NCI-H1092 treated with DMSO at 0.1 percent for 48 hours (cell line): ENCODE measurements at places on chromosomes 2 and 18.

DNA sequence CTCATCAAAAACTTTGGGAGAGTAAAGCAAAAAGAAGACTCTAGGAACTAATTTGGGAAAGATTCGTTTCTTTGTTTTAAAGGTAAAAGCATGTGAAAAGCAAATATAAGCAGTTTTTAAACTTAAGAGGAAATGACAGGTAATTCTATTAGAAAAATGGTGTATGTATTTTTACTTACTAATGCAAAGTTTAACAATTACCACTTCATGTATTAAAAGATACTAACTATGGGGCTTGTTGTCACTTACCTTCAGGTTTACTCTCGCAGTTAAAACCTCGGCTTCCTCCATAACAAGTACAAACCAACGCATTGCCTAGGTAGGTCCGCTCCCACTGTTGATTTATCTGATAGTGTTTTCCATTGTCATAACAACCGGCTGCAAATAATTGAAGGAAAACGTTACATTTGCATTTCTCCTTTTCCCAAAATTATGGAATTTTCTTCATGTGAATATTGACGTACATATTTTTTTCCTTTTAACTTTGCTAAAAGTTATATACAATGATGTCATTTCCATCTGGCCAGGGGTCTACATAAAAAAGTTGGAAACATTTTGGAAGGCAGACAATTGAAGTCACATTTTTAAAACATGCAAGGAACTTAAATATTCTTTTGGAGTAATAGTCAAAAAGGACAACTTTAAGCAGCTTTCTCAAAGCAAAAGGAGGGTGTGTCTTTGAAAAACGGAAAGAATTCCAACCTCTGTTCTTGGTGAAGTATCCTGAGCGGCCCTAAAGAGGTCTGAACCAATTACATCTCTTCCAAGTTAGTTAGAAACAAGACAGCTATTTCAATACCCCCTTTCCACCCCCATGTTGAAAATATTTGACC lies 1.2 kb downstream of the FN1 start:
- no peak for DNase-seq

GRCh38 chr2:238817891-238818290 lies 30.0 kb upstream of the TWIST2 start:
- no peak for DNase-seq

GRCh38 chr18:51195451-51196117 lies 1.9 kb downstream of the MEX3C start:
- DNase-seq = peak; percentile 77

DNA sequence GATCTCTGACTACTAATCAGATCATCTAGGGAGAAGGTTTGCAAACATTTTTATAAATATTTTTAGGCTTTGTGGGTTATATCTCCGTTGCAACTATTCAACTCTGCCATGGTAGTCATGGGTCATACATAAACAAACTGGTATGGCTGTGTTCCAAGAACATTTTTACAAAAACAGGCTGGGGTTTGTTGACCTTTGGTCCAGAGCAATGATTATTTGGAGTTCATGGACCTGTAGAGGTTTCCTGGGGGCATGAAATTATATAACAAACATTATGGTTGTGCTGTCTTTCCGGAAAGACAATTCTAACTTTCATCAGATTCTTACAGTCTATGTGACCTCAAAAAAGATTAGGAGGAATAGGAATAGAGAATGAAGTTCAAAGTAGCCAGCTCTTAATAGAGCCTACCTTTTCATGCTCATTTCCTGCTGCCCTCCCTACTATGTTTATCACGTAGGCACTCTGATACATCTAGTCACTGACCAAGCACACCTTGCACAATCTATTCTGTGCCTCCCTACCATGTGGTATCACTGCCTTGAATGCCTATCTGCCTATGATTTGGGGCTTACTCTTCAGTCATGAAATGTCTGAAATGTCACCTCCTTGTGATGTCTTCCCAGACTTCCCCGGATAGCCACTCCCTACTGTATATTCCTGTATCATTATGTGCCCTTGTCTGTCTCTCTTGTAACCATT lies 102.4 kb upstream of the SCN1A start:
- no peak for DNase-seq

DNA sequence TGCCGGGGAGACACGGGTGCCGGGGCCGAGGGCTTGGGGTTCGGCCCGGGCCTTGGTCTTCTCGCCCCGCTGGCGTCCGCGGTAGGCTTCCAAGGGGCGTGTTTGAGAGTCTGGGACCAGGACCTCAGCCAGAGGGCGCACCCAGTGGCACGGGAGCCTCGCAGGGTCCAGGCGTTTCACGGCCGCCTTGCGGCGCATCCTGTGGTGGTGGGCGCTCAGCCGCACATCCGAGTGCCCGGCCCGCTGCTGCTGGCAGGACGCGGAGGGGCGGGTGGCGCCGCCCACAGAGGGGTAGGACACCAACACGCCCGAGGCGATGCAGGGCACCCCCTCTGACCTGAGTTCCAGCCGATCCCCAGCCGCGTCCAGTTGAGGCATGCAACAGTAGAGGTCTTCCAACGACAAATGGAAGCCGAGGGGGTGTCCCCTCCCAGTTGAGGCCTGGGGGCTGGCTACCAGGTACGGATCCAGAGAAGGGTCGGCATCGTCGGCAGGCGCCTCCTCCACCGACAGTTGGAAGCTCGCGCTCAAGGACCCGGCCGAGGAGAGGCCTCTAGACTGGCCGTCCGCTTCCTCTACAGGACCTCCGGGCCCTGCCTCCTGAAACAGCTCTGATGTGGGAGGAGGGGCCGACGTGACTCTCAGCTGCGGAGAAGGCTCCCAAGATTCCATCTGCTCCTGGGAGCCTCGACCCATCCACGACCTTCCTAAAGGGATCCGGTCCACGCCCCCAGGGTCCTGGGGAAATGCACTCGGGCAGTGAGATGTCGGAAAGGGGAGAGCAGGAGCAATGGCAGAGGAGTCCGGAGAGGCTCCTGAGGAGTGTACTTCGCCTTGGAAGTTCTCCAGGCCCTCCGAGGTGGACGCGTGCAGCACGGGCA lies 6.3 kb downstream of the C2orf81 start:
- no peak for DNase-seq

DNA sequence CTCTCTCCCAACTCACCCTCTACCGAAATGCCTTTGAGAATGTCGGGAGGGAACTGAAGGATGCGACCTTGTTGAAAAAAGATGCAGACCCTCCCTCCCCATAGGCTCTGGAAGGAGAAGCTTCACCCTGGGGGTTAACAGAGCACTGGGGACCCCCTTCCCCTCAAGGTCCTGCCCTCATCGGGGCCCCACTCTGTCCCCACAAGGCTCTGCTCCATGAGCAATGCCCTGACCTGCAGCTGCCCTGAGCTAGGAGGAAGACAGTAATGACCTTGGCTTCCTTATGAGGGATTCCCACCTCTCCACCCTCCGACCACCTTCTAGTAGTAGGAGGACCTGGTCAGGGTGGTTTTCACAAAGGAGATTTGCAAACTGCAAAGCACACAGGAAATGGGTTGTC lies 44.4 kb upstream of the HPCAL1 start:
- no peak for DNase-seq

DNA sequence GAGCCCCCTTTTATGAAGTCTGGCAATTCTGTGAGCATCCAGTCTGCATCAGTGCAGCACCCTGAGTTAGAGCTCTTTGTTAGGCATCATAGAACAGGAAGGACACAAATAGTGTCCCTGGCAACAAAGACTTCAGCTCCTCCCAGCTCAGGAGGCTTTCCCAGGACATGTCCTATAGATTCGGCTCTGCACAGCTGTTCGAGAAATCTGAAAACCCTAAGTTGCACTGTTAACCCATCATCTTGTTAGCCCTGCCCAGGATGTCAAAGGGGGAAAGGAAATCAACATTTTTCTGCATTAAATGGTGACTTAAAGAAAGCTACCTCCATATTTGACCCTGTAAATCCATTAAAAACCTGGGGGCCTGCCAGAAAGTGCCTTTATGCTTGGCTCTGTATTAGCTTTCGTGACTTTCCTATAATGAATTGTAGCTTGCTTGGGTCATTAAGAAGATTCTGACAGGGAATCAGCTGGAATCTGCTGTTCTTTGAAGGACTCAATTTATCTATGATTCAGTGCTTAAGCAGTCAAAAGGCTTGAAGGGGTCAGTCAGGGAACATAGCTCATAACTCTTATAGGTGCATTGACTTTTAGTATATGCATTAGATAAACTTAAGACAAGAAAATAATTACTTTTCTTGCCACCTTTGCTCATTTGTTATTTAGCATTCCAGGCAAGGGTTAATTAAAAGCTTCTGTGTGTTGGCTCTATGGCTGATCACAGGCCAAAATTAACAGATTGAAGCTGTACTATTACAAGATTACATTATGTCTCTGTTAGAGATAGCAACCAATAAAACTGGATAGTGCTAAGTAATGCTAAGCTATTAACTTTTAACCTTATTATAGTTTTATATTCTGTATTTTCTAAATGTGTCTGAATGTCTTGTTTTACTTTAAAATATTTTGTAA lies 20.6 kb downstream of the ERMN start:
- no peak for DNase-seq

DNA sequence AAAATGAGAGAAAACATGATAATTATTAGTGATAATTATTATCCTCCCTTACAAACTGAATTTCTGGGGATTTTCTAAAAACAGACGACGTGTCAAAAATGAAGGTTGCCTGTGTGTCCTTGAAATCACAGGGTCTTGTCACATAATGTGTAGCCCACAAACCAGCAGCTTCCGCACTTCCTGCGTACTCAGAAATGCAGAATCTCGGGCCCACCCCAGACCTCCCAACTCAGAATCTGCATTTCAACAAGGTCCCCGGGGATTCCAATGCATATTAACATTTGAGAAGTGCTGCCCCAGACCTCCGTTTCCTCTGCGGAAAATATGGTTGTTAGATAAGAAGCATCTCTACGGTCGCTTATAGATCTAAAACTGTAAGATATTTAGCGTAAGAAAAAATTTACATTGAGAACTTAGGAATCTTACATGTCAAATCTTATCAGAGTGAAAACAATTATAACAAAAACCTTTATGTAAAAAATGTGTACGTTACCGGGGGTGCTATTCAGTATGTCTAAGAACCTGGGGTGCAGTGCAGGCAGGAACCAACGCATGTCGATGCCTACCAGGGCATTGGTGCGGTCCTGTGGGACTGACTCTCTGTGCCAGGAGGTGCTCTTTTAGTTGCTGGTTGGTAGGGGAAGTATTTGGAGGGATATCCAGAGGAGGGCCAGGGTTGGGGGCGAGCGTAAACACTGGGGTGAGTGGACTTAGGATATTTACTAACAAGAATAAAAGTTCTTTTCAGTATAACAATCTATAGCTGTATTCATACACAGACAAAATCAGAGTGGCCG lies 15.2 kb downstream of the CDKL4 start:
- no peak for DNase-seq

DNA sequence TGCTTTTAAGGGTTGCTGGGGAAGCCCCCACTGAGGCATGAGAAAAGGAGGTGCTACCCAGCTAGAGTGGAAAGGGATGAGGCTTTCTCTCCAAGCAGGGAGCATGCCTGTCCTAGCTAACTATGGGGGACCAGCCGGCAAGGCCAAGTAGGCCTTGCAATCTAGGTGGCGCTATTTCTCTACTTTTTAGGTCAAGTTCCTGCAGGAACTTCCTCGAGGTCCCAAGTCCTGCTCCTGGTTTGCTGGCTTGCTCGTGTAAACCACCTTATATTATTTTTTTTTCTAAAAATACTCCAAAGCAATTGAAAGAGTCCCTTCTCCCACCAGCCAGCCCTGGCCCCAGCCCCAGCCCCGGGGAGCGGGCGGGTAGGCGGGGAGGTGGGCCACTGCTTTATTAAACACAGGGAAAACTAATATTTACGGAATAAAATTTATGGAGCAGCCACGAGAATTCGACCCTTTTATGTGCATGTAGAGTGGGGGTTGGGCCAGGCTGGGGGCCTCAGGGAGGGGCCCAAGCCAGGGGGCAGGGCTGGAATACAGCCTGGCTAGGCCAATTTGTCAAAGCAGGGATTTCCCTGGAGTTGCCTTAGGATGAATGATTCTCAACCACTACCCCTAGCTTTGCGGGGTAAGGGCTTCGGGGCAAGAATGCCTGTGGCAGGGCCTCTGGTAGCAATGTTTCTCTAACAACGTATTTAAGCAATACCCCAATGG lies 12.8 kb upstream of the IHH start:
- peak; percentile 33 for DNase-seq

DNA sequence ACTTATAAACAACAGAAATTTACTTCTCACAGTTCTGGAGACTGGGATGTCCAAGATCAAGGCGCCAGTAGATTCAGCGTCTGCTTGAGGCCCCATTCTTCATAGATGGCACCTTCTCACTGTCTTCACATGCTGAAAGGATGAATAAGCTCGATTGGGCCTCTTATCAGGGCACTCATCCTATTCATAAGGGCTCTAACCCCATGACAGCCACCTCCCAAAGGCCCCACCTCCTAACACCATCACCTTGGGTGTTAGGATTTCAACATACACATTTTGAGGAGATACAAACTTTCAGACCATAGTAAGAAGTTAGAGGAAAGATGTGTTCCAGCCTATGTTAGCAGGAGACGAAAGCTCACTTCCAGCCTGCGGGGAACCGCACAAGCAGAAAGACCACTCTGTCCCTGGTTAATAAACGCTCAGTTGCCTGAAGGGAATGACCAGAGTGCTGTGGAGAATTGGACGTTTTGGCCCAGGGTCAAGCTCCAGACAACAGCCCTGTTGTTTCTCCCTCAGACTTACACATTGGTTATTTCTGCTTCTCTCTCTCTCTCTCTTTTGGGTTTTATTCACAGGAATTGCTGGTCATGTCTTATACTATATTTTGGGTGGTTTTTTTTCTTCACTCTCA lies 90.3 kb downstream of the MAPRE2 start:
- DNase-seq = no peak

DNA sequence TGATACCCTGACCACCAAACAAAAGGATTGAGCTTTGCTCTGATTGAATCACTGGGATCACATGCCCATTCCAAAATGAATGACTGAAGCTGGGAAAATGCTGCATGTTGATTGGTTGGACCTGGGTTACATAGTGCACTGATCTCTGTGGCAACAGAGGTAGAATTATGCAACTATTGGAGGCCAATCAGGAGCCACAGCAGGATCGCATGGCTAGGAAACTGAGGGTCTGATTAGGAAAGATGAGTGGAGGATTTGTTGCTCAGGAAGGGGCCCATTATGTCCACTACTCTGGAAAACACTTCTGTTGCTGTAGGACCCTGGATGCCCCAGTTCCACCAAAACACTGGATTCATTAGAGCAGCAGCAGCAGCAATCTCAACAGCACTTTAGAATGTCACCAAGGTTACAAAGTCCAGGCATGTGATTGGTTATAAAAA lies 25.9 kb upstream of the SGPP2 start:
- DNase-seq = peak; percentile 82

GRCh38 chr2:152183401-152184073 lies 8.0 kb upstream of the STAM2 start:
- no peak for DNase-seq

- no peak for DNase-seq
Observed at GRCh38 chr2:15704086-15704787, 112.6 kb downstream of the DDX1 start.
